NCI-H2171 treated with DMSO at 0.1 percent for 48 hours (cell line): ENCODE measurements at places on chromosomes 4 and X.

DNA sequence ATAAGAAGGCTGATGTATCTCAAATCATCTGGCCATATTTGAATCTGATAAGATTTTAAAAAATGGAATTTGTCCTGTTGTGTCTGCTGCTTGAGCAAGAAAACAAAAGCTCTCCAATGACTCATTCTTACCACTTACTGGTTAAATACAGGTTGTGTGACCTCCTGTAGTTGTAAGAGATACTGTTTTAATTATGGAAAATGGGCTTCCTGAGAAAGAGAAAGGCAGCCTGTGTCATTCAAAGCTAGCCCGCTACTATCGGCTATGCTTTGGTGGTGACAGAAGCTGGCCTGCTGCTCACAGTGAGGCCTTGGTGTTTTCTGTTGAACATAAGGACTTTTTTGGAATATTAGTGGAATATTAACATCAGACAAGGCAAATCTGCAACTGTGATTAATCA lies 1722.1 kb upstream of the PCDH10 start:
- no peak for DNase-seq

DNA sequence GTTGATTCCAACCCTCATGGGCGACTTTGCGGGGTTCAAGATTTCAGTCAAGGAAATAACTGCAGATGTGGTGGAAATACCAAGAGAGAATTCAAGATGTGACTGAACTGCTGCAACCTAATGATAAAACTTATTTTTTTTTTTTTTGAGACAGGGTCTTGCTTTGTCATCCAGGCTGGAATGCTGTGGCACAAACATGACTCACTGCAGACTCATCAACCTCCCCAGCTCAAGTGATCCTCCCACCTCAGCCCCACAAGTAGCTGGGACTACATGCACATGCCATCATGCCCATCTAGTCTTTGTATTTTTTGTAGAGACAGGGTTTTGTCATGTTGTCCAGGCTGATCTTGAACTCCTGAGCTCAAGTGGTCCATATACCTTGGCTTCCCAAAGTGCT lies 19.5 kb upstream of the WDFY3 start:
- no peak for DNase-seq

- no peak for DNase-seq
Observed at GRCh38 chrX:15560924-15561323, 39.8 kb downstream of the ACE2 start.

GRCh38 chr4:27414887-27415731 lies 554.5 kb downstream of the STIM2 start:
- no peak for DNase-seq

GRCh38 chr4:92520563-92520962 lies 216.8 kb downstream of the GRID2 start:
- DNase-seq: no peak
